ENCODE measurements at places on chromosomes 5 and 9.

DNA sequence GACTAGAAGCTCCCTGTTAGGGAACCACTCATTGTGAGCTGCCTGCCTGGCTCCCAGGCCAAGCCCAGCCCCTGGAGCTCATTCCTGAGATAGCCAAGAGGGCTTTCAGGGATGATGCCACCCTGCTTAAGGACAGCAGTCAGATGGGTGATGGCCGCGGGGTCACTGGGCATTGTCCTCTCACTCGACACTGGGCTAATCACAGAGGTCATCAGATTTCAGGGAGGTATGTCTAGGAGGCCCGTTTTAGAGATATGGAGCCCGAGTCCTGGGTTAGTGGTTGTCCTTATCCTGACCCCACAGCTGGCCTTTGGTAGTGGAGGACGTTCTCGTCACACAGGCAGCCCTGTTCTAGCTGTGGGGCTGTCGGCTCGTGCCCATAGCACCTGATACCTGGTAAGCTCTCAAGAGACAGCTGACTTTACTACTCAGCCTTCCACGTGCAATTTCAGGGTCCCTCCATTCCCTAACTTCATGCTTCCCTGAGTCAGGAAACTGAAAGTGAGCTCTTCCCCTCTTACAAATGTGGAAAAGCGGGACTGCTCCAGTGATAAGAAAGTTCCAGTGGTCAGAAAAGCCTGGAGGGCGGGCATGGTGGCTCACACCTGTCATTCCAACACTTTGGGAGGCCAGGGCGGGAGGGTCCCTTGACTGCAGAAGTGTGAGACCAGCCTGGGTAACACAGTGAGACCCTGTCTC lies 7.1 kb upstream of the PTGES start:
- DNase-seq: no peak

DNA sequence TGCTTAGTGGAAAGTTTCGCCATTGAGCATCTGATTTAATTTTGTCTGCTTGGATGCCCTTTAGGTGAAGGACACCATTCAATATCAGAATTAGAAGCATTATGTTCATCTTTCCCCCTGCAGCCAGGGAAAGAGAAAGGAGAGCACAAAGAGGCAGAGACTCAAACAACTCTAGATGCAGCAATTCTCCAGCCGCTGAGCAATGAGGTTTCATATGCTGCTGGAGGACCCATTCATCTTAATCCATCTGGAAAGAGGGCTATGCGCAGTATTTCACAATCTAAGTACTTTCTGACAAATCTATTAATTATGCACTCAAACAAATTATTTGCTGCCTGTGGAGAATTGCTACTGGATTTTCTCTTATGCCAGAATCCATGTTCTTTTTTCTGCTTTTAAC lies 527.0 kb upstream of the TUSC1 start:
- no peak for DNase-seq

DNA sequence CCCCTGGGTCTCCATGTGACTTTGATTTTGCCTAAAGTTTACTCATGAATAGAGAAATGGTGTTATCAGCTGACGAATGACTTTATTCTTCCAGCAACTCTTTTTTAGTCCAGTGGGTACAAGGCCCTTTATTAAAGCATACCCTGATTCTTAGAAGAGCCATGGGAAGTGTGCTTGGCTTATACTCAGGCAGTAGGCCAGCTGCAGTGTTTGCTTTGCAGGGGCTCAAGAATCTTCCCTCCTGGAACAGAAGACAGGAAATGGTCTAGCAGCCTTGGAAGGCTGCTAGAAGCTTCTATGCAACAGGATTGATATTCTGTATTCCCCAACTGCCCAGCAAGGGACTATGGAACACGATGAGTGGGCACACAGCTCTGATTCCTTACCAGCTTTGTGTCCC lies 73.4 kb upstream of the PLPP6 start:
- DNase-seq: no peak

DNA sequence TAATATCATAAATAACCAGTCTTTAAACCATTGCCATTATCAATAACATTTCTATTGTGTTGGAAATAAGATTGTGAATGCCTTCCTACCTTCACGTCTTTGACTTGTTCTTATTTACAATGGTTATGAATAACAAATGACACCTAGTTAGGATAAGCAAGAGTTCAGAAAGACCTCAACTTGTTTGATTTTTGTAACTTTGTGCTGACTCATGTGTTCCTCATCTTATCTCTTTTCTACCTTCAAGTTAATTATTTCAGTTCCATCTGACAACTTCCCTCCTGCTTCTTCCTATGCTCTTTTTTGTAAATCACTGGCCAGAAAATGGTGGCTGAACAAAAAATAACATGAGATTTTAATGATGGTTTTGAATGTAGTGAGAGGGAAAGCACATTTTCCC lies 538.5 kb upstream of the TUSC1 start:
- no peak for DNase-seq

- no peak for DNase-seq
Measured at GRCh38 chr5:32275396-32275741, 37.4 kb downstream of the MTMR12 start.

GRCh38 chr5:13574574-13574973 lies 369.9 kb downstream of the DNAH5 start:
- no peak for DNase-seq

DNA sequence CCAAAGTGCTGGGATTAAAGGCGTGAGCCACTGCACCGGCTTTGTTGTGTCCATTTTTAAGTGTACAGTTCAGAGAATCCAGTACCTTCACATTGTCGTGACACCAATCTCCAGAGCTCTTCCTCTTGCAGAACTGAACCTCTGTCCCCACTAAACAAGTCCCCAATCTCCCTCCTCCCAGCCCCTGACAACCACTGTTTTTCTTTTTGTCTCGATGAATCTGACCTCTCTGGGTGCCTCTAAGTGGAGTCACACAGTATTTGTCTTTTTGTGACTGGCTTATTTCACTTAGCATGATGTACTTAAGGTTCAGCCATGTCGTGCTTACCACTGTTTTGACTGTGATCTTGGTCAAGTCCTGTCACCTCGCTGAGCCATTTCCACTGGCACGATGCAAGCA lies 1.6 kb downstream of the WDR38 start:
- DNase-seq: no peak

Data from 8988T (cell line).